ENCODE measurements at places on chromosomes 4 and X.

- no peak for DNase-seq
These were observed 578.1 kb downstream of the RPA4 start for GRCh38 chrX:97461763-97462162.

DNA sequence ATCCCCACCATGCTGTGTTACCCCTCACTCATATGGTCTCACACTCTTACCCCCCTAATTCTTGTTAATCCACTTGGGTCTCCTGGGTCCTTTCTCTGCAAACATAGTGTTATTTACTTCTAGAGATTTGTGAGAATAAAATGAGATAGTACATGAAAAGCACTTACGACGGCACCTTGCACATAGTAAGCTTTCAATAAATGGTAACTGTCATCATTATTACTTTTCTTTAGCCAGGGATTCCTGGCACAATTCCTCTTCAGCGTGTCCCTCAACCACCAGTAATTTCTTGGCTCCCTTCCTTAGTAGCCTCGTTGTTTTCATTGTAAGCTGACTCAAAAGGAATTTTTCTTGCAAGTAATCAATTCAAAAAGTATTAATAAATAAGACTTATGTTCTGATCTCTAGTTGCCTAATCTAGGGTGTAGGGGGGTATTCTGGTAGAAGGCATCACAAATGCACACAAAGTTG lies 30.1 kb upstream of the RBMX start:
- no peak for DNase-seq

- DNase-seq, result no peak
These were observed 39.6 kb downstream of the PALLD start for GRCh38 chr4:168536448-168536847.

DNA sequence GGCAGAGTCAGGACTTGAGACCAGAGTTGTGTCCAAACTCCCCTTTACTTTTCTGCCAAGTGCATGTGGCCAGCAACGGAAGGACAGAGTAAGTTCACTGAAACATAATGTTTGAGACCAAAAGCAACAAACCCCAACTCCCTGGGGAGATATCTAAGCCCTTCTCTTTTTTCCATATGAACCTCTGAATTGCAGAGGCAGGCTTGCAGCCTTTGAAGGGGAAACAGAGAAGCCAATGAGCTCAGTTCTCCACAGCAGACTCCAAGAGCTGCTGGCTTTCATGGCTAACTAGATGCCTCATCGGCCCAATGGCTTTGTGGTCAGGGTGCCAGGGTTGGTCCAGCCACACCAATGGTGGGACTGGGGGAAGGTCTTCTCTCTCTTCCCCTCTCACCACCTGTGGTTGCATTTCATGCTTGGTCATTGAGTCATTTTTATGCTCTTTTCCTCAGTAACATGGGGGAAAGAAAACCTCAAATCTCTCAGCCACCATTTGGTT lies 34.0 kb downstream of the STARD8 start:
- no peak for DNase-seq

GRCh38 chrX:121876305-121876704 lies 828.9 kb downstream of the GLUD2 start:
- DNase-seq, result no peak

- no peak for DNase-seq
These were observed 68.2 kb upstream of the ACSL1 start for GRCh38 chr4:184893801-184894571.

DNA sequence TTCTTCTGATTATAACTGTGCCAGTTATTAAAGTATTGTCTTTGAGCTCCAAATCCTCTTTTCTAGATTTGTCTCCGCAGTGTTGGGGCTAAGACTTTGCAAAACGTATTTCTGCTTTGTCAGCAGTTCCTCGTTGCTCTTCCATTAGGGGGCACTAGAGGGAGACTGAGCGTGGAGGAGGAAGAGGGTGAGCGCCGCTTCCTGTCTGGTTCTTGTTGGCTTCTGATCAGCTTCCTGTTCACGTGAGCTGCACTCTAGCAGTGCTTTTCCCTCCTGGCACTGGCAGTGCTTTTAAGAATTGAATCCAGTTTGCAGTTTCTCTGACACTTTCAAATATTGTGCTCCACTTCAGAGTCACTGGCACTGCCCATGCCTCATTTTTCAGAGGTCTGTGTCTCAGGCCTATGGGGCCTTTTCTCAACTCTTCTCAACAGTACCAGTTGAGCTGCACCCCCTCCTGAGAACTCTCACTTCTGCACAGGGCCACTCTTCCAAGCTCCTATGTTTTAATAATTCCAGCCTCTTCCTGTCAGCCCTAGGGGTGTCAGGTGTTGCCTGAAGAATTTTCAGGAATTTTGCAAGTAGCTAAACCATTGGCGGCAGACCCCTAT lies 54.4 kb upstream of the LCORL start:
- DNase-seq, result peak; percentile 24

- DNase-seq, result peak; percentile 3
These were observed 76.0 kb downstream of the SPIN4 start for GRCh38 chrX:63275127-63275526.

DNA sequence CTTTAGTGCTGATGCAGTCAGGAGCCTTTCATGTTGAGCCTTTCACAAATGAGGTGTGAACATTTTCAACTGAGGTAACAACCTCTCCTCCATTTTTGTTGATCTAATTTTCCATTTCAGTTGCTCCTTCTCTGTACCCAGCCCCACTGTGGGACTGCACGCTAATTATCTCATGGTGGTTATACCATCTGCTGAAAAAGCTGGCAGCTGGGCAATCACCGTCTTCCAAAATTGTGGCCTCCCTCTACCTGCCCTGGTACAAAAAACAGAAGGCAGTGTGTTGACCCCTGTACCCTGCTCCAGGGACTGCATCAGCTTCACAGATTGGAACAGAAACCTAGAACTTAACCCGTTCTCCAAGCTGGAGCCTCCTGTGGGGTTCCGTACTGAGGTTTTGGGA lies 72.4 kb upstream of the LONRF3 start:
- no peak for DNase-seq

GRCh38 chr4:101005659-101006058 lies 341.7 kb downstream of the PPP3CA start:
- no peak for DNase-seq

DNA sequence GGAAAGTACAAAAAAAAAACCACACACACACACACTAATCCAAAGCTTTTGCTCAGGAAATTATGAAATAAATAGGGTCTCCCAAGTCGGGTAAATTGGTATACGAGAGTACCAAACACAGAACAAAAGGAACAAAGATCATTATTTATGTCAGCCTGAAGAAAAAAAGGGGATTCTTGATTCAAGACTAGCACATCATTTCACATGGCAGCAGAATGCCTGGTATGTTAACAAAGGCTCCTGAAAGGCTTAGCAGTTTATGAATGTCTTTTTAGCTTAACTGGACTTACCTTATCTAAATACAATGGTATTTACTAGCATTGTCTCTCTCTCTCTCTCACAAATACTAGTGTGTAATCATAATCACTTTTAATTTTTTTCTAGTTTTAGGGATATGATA lies 11.3 kb downstream of the RAP2C start:
- DNase-seq, result no peak

- DNase-seq, result no peak
These were observed 353.1 kb upstream of the BOD1L1 start for GRCh38 chr4:13980317-13981310.

GRCh38 chr4:147491086-147491485 lies 10.2 kb downstream of the EDNRA start:
- no peak for DNase-seq

GRCh38 chr4:163535657-163536056 lies 41.2 kb downstream of the TMA16 start:
- DNase-seq, result no peak

- DNase-seq, result no peak
These were observed 67.4 kb upstream of the ARHGAP36 start for GRCh38 chrX:130990723-130991122.

- DNase-seq, result no peak
These were observed 316.3 kb downstream of the CAMK2D start for GRCh38 chr4:113445286-113445685.

GRCh38 chr4:31139767-31140166 lies 419.6 kb downstream of the PCDH7 start:
- no peak for DNase-seq

DNA sequence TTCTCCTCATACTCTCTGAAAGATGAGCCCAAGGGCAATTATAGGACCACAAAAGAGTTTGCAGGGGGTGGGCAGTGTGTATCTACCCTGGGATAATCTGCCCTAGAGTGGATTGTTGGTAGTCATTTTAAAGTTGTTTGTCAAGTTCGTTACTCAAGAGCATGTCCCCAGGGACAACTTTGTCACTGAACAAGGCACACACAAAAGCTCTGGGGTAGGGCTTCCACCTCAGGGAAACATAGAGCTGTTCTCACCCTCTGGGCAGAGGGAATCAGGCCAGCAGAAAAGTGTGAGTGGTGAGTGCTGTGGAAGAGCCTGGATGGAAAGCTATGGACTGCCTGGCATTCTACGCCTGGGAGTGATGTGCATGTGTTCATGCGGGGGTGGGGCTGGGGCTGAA lies 23.3 kb upstream of the LEF1 start:
- no peak for DNase-seq

DNA sequence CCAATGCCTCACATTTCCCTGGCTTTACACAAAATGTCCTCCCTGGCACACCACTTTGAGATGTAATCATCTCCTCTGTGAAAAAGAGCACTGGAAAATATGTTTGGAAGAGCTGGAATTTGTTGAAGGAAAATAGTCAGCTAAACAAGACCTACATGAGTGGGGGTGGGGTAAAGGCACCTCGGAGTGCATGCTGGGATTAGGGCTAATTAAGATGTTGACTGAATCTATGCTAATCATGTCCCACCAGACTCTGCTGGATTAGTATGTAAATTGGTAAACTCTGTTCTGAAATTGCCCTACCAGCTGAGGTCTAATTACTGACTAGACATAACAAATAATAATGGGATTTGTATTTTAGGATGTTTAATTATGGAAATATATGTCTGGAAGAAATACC lies 46.8 kb upstream of the MID1 start:
- no peak for DNase-seq

GRCh38 chr4:40438384-40439026 lies 103.4 kb downstream of the CHRNA9 start:
- no peak for DNase-seq

- no peak for DNase-seq
These were observed 178.2 kb downstream of the FAT4 start for GRCh38 chr4:125492957-125493356.

DNA sequence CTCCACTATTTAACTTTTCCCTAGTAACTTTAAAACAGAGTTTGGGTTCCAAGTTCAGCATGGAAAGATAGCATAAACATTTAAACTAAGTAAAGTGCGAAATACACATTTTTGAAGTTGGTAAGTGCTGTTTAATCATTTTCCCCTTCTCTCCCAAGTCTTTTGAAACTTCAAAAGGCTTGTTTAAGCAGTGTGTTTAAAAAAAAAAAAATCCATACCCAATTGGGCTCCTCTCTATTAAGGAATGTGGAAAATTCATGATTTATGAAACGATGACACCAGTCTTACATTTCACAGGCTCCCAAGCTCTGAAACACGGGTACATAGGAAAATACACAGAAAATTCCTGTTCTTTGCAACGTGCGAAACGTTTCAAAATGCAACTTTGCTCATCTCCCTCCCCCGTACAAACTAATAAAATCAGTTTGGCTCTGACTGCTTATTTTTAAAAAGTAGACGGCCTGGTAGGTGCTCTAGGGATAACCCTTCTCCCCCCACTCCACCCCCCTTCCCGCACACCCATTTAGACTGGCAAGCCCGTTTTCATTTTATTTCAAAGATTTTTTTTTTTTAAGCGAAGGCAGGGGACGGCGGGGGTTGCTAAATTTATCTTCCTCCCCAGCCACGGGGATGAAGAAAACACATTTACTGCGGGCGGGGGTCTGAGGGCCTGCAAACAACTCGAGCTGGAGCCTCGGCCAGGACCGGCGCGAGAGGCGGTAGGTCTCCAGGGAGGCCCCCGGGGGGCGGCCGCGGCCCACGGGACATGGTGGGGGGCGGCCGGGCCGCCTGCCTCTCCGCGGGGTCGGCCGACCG lies 786 bp upstream of the ZFX start:
- DNase-seq, result no peak

GRCh38 chr4:125736057-125736456 lies 421.3 kb downstream of the FAT4 start:
- DNase-seq, result no peak

- no peak for DNase-seq
These were observed 51.6 kb downstream of the SPANXA2 start for GRCh38 chrX:141641138-141641537.

- no peak for DNase-seq
These were observed 1.2 kb upstream of the GATA1 start for GRCh38 chrX:48785186-48785539.

DNA sequence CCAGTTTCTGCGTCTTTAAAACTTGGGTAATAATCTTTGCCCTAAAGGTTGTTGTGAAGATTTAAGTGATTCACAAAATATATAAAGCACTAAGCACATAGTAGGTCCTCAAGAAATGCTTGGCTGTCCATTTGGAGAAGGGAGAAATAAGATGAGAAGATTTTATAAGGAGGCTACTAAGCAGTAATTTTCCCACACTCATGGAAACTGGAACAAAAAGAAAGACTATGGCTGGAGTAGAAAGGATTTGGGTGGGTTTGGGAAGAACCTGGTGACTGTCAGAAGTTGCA lies 47.0 kb downstream of the PRPS1 start:
- no peak for DNase-seq

- DNase-seq, result no peak
These were observed 47.3 kb downstream of the RGS12 start for GRCh38 chr4:3340038-3340699.

DNA sequence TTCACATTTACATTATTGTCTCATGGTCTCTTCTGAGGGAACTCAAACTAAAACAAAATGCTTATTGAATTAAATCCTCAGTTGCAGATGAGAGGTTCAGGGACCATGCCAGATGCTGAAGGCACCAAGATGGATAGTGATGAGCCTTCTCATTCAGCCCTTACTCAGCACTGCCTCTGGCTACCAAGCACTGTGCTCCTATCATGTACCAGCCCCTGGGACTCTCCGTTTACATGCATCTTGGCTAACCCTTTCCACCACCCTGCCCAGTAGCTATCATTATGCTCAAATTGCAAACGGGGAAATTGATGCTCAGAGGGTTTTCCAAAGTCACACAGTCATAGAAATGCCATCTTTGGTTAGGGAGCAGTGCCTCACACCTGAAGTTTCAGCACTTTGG lies 22.6 kb upstream of the TMEM184C start:
- no peak for DNase-seq

All from stimulated activated CD4-positive, alpha-beta T cell treated with anti-CD3 and anti-CD28 coated beads, Interleukin-4, amount 100 ng/mL, for 1 hour (primary cell).